ENCODE measurements at places on chromosomes 2 and 18.
A peak's percentile ranks its signal among the peaks of the same experiment; 100 is the strongest.

DNA sequence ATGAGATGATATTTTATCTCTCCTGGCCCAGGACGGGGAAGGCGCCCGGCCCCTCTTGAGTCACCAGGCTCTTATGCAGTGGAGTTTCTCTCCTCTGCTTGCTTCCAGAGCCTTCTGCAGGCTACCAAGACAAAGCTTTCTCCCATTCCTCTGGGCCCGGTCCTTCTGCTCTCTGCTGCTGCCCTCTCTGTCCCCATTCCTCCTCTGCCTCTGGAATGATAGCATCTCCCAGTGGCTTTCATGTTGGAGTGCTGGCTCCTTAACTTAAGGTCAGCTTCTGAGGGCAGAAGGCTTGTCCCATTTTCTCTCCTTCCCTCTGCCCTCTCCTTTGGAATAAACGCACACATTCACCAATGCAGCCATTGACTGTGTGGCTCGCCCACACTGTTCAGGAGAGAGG lies 86.2 kb downstream of the SDC1 start:
- DNase-seq = no peak

- DNase-seq = no peak
Observed at GRCh38 chr2:33107690-33108482, 161.1 kb downstream of the LTBP1 start.

DNA sequence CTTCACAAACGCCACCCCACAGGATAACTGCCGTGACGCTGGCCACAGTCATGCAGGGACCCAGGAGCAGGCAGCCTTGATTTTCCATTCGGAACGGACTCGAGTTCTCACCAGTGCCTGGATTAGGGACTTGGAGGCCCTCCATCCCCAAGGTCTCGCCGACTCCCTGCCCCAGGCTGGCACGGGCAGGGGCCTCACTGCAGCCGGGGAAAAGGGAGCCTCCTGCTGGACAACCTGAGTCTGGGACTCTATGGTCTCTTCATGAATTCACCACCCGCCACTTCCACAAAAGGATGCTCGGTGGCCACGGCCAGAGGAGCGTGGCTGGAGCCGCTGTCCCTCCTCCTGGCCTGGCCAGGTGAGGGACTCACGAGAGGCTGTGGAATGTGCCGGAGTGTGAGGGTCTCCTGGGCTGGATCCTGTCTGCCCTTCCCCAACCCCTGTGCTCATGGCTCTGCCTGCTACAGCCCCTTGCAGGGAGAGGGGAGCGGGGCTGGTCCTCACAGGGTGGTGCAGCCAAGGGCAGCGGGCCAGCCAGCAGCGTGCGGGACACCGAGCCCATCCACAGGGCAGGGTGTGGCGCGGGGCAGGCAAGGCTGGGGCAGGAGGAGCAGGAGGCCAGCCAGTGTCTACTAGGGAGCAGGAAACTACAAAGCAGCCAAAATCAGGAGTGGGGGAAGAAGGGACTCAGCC lies 42.3 kb downstream of the AQP12A start:
- no peak for DNase-seq

DNA sequence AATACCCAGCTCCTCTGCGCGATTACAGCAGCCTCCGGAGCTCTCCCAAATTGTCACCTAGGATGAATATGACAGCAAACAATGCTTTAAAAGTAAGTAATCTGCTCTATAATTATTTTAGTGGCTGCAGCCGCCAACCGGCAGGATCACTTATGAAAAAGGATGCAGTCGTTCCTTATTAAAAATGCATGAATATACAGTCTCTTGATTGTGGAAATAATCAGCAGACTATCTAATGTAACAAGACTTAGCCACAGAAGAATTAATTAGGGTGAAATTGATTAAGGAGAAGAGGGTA lies 71.8 kb upstream of the STPG4 start:
- DNase-seq = peak; percentile 93

DNA sequence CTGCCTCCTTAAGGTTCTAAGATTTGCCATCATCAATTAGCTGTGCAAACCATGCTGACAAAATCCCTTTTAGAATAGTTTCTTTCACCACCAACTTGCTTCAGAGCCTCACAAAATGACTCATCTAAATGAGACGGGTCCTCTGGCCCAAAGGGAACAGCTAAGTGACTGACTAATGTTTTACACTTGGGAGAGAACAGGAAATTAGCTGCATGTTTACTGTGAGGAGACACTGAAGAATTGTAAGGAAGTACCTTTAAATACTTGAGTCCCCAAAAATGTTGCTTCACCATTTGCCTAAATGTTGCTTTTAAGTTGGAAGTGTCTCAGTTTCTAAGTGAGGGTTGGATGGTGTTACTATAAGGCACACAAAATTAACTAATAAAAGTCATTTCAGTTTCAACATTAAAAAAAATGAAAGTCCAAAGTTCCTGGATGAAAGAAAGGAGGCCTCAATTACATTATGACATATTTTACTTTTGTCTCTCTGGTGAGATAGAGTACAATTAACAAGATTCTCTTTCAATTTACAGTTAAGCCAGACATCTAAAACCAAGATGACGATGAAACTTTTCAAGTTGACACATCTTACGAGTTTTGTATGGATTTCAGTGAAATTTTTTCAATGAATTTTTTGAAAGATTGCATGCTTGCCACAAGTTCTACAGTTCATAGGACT lies 229.1 kb upstream of the FN1 start:
- DNase-seq = no peak

- DNase-seq = no peak
Observed at GRCh38 chr2:34785206-34785785, 1186.2 kb upstream of the FAM98A start.

GRCh38 chr18:76983613-76984051 lies 149.0 kb downstream of the MBP start:
- no peak for DNase-seq

DNA sequence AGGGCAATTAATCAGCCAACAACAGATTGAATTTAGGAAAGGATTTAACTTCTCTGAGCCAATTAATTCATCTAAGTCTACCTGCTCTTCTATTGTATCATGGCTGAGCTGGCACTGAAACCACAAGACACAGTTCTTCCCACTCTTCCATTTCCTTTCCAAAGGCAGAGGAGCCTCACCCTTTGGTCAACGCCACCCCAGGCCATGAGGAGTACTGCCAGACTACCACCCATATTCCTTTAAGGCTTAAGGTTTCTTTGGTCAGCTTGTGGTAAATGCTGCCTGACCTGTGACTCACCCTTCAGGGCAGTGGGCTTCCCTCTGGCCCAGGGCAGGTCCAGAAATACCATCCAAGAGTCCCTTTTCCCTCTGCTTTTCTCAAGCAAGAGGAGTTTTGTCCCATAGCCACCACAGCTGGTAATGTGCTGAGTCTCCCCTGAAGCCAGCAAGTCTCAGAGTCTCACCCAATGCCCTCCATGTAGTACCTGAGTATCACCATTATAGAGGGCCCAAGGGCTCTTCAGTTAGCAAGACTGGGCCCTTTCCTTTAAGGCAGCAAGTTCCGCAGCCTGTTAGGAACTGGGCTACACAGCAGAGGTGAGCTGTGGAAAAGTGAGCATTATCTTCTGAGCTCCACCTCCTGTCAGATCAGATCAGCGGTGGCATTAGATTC lies 900.5 kb upstream of the CRIM1 start:
- no peak for DNase-seq

DNA sequence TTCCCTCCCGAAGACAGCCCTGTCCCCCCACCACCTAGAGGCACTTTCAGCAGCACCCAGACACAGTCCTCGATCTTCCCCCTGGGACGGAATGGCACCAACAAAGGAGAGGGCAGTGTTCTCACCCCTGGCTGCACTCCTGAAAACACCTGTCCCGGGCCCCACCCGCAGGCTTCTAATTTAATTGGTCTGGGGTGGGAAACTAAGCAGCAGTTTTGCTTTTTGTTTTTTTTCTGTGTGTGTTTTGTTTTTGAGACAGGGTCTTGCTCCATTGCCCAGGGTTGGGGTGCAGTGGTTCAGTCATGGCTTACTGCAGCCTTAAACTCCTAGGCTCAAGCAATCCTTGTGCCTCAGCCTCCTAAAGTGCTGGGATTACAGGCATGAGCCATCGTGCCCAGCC lies 38.4 kb upstream of the REL start:
- no peak for DNase-seq
